Hair follicle dermal papilla cell (primary cell): ENCODE measurements at places on chromosomes 6 and 20. TPM values are rescaled to one million over a fixed set of nuclear protein-coding genes. Genes with fewer than 3 reads are reported as not detected.

The TBPL1 gene
- total RNA-seq, result 11.8 and 16.5 TPM in 2 replicates

The FNDC1 gene
- total RNA-seq, result 1.1 and 2.1 TPM in 2 replicates

The SLC17A3 gene
- total RNA-seq, result not detected in 2 replicates

The DEFB132 gene
- not detected in 2 replicates for total RNA-seq

The CCN5 gene
- total RNA-seq, result 50.3 and 59.2 TPM in 2 replicates
